Liver (tissue), 10 donors: ENCODE measurements at places on chromosomes 12 and 14. TPM values are rescaled to one million over a fixed set of nuclear protein-coding genes. Genes with fewer than 3 reads are reported as not detected.
A peak's percentile ranks its signal among the peaks of the same experiment; 100 is the strongest.

- DNase-seq = no peak
Measured at GRCh38 chr12:89345376-89345775, 6.9 kb downstream of the DUSP6 start.

- DNase-seq = no peak
Measured at GRCh38 chr12:59168647-59169046, 248.3 kb upstream of the LRIG3 start.

- DNase-seq = no peak
Measured at GRCh38 chr12:4421590-4422031, 24.0 kb downstream of the FGF6 start.

DNA sequence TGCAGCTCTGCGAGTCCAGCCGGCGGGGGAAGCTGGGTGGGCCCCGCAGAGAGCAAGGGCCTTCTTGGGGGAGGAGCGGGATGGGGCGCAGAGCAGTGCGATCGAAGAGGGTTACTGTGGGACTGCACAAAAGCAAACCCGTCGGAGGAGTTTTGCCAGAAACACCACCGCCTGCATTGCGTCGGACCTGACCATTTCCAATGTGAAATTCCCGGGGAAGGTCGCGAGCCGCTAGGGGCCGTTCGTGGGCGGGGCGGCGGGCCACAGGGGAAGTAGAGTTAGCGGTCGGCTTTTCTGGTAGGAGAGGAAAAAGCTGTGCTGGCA is 333 bp upstream of the KCNA1 start:
- DNase-seq = no peak

- DNase-seq = peak; percentile 64
Measured at GRCh38 chr14:75303381-75303789, 24.8 kb downstream of the FOS start.

Gene TAS2R8
- total RNA-seq = 0.25 TPM

Gene SLCO1C1
- not detected for total RNA-seq

- peak; percentile 81 for DNase-seq
Measured at GRCh38 chr12:111313833-111314259, 55.0 kb downstream of the PHETA1 start.
